ENCODE measurements at places on chromosomes 12 and 14. TPM values are rescaled to one million over a fixed set of nuclear protein-coding genes. Genes with fewer than 3 reads are reported as not detected.

- H3K4me1 ChIP-seq, result peaks cover 63% of the 10 kb centered on the region
- peak overlapping the region; percentile 94 for H3K27ac ChIP-seq
- H3K4me3 ChIP-seq, result no peak overlapping the region
- H3K36me3 ChIP-seq, result no peaks in the 10 kb centered on the region
- H3K27me3 ChIP-seq, result no peaks in the 10 kb centered on the region
- no peak for DNase-seq
These were observed 28.7 kb downstream of the MSRB3 start for GRCh38 chr12:65307169-65307501.

DNA sequence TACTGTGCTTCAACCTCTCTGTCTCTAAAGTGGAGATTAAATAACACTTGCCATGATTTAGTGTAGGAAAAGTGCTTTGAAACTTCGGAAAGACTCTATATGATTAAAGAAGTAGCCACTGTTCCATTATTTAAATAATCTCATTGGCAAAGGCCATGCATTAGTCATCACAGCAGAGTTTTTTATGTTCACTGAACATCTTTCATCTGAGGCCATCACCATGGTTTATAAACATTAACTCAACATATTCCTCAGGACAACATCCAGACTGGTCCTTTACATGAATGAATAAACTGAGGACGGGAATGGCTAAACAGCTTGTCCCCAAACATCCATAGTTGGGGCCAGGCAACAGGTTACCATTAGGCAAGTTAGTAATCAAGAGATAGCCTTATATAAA, 124.6 kb upstream of the FRMD6 start:
- H3K36me3 ChIP-seq, result no peaks in the 10 kb centered on the region
- H3K27ac ChIP-seq, result no peak overlapping the region
- H3K4me3 ChIP-seq, result no peak overlapping the region

The CCDC60 gene
- total RNA-seq, result 3.3 TPM

The NTF3 gene
- total RNA-seq, result 8.6 TPM

The KRT5 gene
- 0.51 TPM for total RNA-seq

Data from mesothelial cell of epicardium (in vitro differentiated cells).